Spinal cord (tissue), 10 donors: ENCODE measurements at places on chromosomes 2 and 18. TPM values are rescaled to one million over a fixed set of nuclear protein-coding genes. Genes with fewer than 3 reads are reported as not detected.

The SAG gene
- polyA plus RNA-seq: 0.51 TPM

The SLC38A11 gene
- polyA plus RNA-seq: 4.2 TPM

The GEN1 gene
- polyA plus RNA-seq: 10.8 TPM

The PTPRM gene
- polyA plus RNA-seq: 123 TPM

The KCNE4 gene
- 11.0 TPM for polyA plus RNA-seq

The KCNIP3 gene
- polyA plus RNA-seq: 23.0 TPM

The IL36B gene
- not detected for polyA plus RNA-seq

The CENPA gene
- 5.2 TPM for polyA plus RNA-seq

The HDAC4 gene
- polyA plus RNA-seq: 20.7 TPM

The MREG gene
- polyA plus RNA-seq: 5.8 TPM

The CNTNAP5 gene
- 45.3 TPM for polyA plus RNA-seq

The MYCN gene
- polyA plus RNA-seq: 23.8 TPM

The ST6GAL2 gene
- 74.2 TPM for polyA plus RNA-seq

The RUFY4 gene
- 0.32 TPM for polyA plus RNA-seq

The ACSL3 gene
- 101 TPM for polyA plus RNA-seq

The DSC3 gene
- 0.05 TPM for polyA plus RNA-seq

The CCDC150 gene
- 7.9 TPM for polyA plus RNA-seq

The IL36RN gene
- polyA plus RNA-seq: not detected

The DYNAP gene
- polyA plus RNA-seq: 0.08 TPM

The RTP5 gene
- 30.2 TPM for polyA plus RNA-seq

The TMEM182 gene
- polyA plus RNA-seq: 8.7 TPM

The CKAP2L gene
- 6.0 TPM for polyA plus RNA-seq

The GATA6 gene
- polyA plus RNA-seq: 0.29 TPM

The OR6B2 gene
- not detected for polyA plus RNA-seq

The PPP1R1C gene
- 9.7 TPM for polyA plus RNA-seq

The GCKR gene
- 2.9 TPM for polyA plus RNA-seq

The CDH20 gene
- 42.9 TPM for polyA plus RNA-seq

The ZRANB3 gene
- 3.9 TPM for polyA plus RNA-seq

The GNLY gene
- 0.80 TPM for polyA plus RNA-seq

The SLC5A7 gene
- 18.3 TPM for polyA plus RNA-seq

The METTL4 gene
- polyA plus RNA-seq: 15.1 TPM

The ITGB6 gene
- polyA plus RNA-seq: 0.30 TPM

The B3GNT2 gene
- polyA plus RNA-seq: 11.0 TPM

The YPEL5 gene
- 129 TPM for polyA plus RNA-seq

The KIF3C gene
- polyA plus RNA-seq: 133 TPM

The C2orf80 gene
- 35.4 TPM for polyA plus RNA-seq

The KIF1A gene
- polyA plus RNA-seq: 519 TPM

The CFC1 gene
- 18.7 TPM for polyA plus RNA-seq

The UGT1A5 gene
- not detected for polyA plus RNA-seq

The TMEM178A gene
- polyA plus RNA-seq: 55.8 TPM

The SH2D6 gene
- polyA plus RNA-seq: 1.0 TPM

The SP9 gene
- polyA plus RNA-seq: 1.9 TPM

The RIT2 gene
- polyA plus RNA-seq: 26.4 TPM

The ASNSD1 gene
- polyA plus RNA-seq: 53.9 TPM

The PAIP2B gene
- polyA plus RNA-seq: 22.2 TPM

The CDH2 gene
- polyA plus RNA-seq: 142 TPM

The CBLN2 gene
- 60.1 TPM for polyA plus RNA-seq
